ENCODE measurements at places on chromosomes 5 and 9.

- no peak for DNase-seq
Observed at GRCh38 chr9:104780796-104781395, 17.0 kb downstream of the NIPSNAP3B start.

GRCh38 chr5:9787861-9788600, 157.9 kb upstream of the TAS2R1 start:
- no peak for DNase-seq

DNA sequence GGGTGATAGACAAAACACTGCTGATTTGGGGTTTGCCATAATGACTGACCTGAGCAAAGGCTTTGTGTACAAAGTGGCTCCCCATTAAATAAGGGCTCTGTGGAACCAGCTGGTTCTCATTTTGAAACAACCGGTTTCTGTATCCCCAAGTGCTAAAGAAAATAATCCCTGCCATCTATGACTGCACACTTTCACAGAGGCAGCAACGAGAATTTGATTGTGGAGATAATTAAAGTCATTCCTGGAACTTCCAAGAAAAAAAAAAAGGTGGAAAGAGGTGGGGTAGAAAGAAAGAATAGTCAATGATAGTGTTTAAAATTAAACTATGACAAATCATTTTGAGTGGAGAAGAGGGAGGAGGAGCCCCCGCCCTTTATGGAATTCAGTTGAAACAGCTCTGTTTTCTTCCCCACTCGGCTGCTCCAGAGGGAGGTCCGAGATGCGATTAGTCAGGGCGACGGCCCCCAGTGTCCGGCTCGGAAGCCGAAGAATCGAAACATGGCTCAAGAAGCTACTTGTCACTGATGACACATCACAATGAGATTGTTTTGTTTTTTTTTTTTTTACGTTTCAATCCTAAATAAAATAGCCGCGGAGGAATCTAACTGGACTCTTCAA, 38.4 kb downstream of the EBF1 start:
- no peak for DNase-seq

DNA sequence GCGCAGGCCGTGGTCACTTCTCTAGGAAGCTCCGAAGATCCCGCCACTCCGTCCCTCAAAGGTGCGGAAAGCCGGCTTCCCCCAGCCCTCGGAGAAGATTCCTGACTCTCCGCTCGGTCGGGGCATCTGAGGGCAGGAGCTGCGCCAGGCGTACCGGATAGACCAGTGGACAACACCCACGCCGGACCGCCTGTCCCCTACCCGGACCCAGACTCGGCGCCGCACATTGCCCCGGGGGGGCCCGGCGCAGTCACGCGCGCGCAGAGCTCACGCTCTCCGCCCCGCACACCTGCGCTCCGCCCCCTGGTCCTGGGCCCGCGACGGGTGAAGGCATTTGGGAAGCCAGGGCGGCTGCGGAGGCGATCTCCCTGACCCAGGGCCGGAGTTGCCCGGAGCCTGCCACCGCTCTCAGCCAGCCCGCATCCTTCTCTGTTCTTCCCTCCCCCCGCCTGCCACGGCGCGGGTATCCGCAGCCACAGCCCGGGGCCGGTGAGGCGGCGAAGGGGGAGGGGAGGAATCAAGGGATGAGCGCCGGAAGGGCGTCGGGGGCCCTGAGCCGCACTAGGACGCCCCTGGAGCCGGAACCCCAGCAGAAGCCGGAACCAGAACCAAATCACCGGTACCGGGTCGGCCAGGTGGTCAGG, 448 bp downstream of the RELL2 start:
- peak; percentile 40 for DNase-seq

DNA sequence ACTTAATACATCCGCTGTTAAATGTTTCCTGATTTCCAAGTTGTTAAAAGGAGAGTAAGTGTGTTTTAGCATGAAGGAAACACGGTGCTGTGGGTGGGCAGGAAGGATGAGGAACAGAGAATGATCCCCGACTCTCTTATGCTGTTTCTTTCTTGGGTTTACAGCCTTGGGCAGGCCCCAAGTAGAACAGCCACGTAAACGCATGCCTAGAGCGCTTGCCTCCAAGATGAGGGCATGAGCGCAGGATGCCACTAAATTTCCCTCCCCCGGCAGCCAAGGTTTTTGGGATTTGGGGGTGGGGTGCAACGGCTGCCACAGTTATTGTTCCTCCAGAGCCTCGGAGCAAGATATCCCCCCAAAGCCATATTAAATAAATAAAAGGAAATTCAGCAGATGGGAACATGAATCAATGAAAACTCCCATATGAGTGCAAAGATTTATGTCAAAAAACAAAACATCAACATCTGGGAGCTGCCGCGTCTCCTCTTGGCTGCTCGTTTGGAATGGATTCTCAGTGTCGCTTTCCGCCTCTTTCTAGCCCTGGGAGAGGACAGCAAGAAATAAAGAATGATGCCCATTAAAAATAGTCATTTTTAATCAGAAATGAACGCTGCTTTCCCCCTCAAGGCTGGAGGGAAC, 10.0 kb upstream of the DELE1 start:
- DNase-seq, result no peak

DNA sequence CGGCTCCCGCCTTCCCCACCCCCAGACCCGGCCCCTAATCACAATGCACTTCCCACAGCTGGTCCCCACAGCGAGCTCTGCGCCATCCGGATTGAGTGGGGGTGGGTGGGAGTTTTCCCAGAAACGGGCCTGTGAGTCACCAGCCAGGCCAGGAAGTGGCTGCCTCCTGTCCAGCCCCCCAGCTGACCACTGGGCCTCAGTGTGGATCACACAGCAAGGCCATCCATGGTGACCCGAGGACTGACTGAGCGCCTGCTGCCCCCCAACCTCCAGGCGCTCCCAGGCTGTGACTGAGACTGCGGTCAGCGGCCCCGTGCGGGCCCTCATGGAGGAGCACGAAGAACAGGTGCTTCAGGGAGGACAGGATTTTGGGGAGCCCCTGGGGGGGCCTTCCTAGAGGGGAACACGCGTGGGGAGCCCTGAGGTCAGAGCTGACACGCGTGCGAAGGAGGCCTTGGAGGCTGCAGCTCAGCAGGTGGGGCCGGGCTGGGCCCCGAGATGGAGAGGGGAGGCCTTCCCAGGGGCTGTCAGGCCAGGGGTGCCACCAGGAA, 48.3 kb upstream of the EGFL7 start:
- no peak for DNase-seq

GRCh38 chr5:158958021-158958994, 141.4 kb downstream of the EBF1 start:
- peak; percentile 6 for DNase-seq

DNA sequence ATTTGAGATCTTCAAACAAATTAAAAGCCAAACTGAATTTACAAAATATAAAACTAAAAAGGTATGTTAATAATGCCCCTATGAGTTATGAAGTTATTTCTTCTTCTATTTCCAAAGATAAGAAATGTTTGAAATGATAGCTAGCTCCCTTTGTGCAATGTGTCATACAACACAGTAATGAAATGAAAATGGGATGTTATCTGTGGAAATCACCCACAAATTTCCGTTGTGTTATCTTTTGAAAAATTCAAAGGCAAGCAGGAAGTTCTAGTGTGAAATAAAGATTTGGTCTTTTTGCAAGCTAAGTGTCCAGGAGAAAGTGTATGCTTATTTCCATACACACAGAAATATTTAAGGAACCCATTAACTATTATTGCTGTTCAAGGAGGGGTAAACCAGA, 375.3 kb upstream of the PRR16 start:
- DNase-seq, result no peak

DNA sequence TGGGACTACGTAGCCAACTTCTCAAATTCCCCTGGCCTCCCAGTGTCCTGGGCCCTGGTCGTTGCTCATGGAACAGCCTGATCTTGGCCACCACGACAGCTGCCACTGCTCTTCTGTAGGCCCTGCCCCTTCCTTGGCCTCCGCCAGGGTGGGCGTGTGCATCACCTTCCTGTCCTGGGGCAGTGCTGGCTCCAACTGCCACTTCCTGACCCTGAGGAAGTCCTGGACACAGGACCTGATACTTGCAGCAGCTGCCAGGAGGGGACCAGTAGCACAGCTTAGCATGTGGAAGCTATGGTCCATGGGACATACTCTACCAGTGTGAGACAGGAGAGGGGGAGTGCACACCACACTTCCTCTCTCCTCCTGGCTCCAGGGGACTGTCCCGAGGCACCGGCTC, 145.2 kb downstream of the TENT4A start:
- no peak for DNase-seq

- DNase-seq, result no peak
Observed at GRCh38 chr9:79667817-79668436, 96.2 kb downstream of the TLE4 start.

DNA sequence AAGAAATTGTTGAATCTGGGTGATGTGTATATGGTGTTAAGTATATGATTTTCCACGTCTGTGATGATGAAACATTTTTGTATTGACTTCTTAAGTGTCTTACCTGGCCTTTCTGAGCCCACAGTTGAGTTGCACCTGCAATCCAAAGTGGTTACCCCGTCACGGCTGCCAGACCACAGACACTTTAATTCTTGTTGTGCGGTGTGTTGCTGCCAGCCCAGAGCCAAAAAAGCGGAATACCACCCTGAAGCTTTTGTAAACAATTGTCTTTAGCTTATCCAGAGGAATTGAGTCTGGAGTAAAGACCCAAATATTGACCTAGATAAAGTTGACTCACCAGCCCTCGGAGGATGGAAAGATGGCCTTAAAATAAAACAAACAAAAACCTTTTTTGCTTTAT, 35.1 kb downstream of the MTAP start:
- DNase-seq, result no peak

DNA sequence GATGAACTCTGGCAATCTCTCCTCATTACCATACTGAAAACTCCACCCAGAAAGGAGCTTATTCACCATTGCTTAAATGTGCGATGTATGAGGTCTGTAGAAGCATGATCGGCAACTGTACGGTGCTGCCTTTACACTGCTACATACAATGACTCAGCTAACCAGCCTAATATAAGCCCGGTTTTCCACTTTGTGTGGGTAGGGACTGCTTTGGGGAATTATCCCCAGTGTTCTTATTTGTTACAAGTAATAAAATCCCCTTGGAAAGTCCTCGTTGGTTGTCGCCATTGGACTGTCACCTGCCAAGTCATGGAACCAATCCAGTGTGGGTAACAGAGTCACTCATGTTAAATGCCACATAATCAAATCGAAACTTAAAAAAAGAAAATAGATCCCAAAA, 23.5 kb upstream of the TENT2 start:
- DNase-seq, result peak; percentile 9

GRCh38 chr5:168822745-168823281, 243.6 kb upstream of the PANK3 start:
- peak; percentile 51 for DNase-seq

DNA sequence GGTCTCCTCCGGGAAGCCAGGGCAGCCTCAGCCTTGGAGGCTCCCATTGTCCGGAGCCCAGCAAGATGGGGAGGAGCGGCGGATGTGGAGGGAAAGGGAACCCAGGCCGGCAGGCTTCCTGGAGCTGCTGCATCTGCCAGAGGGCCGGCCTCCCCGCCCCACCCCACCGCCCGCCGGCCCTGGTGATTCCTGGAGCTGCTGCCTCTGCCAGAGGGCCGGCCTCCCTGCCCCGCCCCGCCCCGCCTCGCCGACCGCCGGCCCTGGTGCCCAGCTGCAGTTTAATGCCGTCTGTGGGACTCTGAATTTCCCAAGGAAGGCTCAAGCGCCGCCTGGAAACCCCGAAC, 31.6 kb downstream of the EXD3 start:
- DNase-seq, result no peak

- no peak for DNase-seq
Observed at GRCh38 chr5:138280915-138281314, 6.5 kb upstream of the GFRA3 start.

DNA sequence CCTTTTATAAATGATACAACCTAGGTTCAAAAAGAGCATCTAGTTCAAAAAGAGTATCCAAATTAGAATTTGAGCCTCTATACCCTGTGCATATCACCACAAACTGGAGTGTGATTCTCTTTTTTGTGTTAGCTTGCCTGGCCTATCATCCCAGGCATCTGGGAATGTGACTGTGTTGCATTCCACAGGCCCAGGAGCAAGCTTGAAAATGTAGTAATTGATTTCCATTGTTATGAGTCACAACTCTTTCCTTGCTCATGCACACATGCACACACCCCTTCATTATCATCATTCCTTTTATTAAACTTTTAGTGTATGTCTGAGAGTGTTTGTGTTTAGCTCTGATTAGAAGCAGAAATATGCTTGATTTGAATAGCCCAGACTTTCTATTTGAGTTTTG, 75.2 kb downstream of the FCHO2 start:
- no peak for DNase-seq

GRCh38 chr9:19879062-19879461, 90.2 kb upstream of the SLC24A2 start:
- no peak for DNase-seq

GRCh38 chr5:90161414-90161813, 248.1 kb downstream of the CETN3 start:
- DNase-seq, result no peak

DNA sequence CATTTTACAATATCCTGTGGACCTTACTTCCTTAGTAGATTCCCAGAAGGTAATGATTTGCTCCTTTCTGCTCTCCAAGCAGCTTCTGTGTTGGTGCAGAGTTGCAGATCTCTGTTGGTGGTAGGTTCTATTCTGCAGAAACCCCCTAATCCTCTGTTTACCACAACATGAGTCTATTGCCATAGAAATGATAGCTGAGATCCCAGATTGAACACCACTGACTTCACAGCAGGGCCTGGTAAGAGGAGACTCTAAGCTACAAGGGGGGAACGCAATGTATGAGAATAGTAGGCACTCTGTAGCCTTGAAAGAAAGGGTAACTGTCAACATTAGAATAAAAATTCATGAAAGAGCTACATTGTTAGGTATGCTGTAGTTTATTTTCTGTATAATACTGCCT, 59.5 kb downstream of the MUSK start:
- DNase-seq, result no peak

DNA sequence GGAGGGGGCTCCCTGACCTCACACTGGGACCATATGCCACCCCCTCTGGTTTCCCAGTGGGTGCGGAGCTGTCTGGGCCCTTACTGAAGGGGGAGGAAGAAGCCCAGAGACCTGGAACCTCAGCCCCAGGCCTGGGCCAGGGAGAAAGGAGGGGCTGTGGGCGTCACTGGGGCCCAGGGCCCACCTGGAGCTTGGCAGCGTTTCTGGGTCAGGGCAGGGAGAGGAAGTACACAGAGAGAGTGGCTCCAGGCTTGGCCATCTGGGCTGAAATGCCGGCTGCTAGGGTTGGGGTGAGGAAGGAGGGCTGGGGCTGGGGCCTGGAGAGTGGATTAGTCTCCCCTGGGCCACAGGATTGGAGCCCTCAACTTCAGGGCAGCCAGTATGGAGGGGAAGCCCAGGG, 6.4 kb upstream of the DAB2IP start:
- no peak for DNase-seq

GRCh38 chr5:150368526-150368925, 11.0 kb downstream of the TCOF1 start:
- no peak for DNase-seq

Data from stimulated activated CD4-positive, alpha-beta T cell treated with anti-CD3 and anti-CD28 coated beads, Interleukin-1b, Interleukin-23, amount 100 ng/mL, for 48 hours (primary cell).